Activated CD8-positive, alpha-beta memory T cell treated with anti-CD3 and anti-CD28 coated beads, Interleukin-2, amount 50 U/mL, for 4 hours (primary cell): ENCODE measurements at places on chromosomes 11 and 22.

GRCh38 chr11:21430537-21430936, 761.2 kb downstream of the NELL1 start:
- no peak for DNase-seq

- no peak for DNase-seq
Measured at GRCh38 chr11:106160494-106160893, 83.0 kb downstream of the AASDHPPT start.

- no peak for DNase-seq
Measured at GRCh38 chr11:62461740-62462507, 43.1 kb downstream of the SCGB1A1 start.

- no peak for DNase-seq
Measured at GRCh38 chr22:20440637-20441591, 3.3 kb upstream of the SCARF2 start.

- peak; percentile 73 for DNase-seq
Measured at GRCh38 chr22:45413368-45414211, at the start of the genes RIBC2 and SMC1B. Gene RIBC2 (plus strand): TSS chr22:45413693. CDS start chr22:45413887, 194 bp downstream. Gene SMC1B (minus strand): TSS chr22:45413599. CDS start chr22:45413567, 32 bp downstream.

GRCh38 chr11:69293819-69294505, at the start of gene MYEOV:
Gene MYEOV (plus strand): TSS chr11:69294155. CDS start chr11:69295355, 1,200 bp downstream.
- DNase-seq = no peak

DNA sequence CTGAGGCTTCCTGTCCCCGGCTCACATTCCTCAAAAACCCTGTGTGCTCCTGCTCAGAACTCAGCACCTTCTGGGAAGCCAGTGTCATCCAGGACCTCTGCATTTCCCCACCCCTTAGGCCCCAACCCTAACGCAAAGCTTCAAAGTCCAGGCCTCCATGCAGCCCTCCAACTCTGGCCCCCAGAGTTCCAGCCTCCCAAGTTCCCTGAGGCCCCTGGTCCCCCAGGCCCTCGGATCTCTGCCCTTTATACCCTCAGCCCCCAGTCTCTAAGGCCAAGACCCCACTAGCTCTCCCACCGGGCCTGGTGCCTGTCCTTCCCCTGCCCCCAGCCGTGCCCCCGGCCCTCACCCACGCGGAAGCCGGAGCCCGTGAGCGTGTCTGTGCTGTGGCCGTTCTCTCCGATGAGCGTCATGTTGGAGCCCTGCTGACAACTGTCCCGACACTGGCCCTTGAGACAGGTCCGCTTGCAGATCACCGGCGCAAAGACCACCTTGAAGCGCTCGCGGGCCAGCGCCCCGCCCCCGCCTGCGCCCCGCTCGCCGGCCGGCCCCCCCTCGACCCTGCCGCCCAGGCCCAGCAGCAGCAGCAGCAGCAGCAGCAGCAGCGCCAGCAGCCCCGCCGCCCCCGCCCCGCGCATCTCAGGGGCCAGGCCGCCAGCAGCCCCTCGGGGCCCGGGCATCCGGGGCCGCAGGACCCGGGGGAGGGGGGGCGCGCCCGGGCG, 718 bp downstream of the LTBP3 start:
- DNase-seq = no peak

DNA sequence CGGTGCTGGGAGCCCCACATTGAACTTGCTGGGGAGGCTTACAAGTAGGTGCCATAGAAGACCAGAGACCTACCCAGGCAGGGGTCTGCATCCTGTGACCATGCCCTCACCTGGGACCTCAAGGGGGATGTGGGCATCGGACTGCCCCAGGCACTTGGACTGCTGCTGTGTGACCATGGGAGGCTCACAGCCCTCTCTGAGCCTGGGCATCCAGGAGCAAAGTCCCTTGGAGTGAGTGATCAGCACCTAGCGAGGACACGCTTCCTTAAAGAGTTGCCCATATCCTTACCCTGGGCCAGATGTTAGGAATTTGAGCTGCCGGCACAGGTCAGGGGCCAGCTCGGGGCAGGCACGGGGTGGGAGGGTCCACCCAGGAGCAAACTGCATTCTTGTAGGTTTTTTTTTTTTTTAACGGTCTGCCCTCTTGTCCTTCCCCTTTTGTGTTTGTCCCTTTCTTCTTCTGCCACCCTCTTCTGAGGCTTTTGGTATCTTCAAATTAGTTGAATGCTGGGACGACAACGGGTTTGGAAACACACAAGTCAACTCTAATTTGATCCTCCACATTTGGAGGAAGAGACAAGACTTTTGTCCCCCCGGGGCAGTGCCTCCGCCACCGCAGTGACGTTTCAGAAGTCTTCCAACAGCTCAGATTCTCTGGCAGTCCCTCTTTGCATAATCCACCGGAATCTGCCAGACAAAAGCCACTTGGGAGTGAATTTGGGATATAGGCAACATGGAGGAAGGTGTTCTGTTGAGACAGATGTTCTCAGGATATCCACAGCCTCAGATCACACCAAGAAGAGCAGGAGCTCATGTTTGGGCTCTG, 46.1 kb upstream of the LINC01488 start:
- no peak for DNase-seq

- no peak for DNase-seq
Measured at GRCh38 chr11:130638033-130638432, 189.6 kb downstream of the ADAMTS15 start.
